ENCODE measurements at places on chromosomes 11 and 22. TPM values are rescaled to one million over a fixed set of nuclear protein-coding genes. Genes with fewer than 3 reads are reported as not detected.

The RTN4RL2 gene
- total RNA-seq, result 0.35 TPM

The MMP8 gene
- not detected for total RNA-seq

The FZD4 gene
- total RNA-seq, result 0.02 TPM

The IGLL1 gene
- not detected for total RNA-seq

The APOL6 gene
- 91.5 TPM for total RNA-seq

The OR8D4 gene
- not detected for total RNA-seq

The P2RY2 gene
- total RNA-seq, result not detected

The MRGPRX3 gene
- not detected for total RNA-seq

The NXPE2 gene
- total RNA-seq, result not detected

The CHRM4 gene
- total RNA-seq, result 0.12 TPM

The SLC5A1 gene
- not detected for total RNA-seq

The CASP5 gene
- total RNA-seq, result not detected

The LMNTD2 gene
- total RNA-seq, result 4.8 TPM

The MMP1 gene
- not detected for total RNA-seq

The MFNG gene
- 219 TPM for total RNA-seq

The PRR33 gene
- total RNA-seq, result not detected

The ARHGAP42 gene
- 0.05 TPM for total RNA-seq

The SCGB2A2 gene
- not detected for total RNA-seq

The MS4A12 gene
- not detected for total RNA-seq

The KCNK4 gene
- not detected for total RNA-seq

The OTOG gene
- total RNA-seq, result not detected

The C22orf42 gene
- total RNA-seq, result not detected

The ARFGAP2 gene
- 103 TPM for total RNA-seq

The SHANK3 gene
- 0.04 TPM for total RNA-seq

The OR10D3 gene
- not detected for total RNA-seq
